CD4-positive, alpha-beta T cell treated with Interferon alpha-2 for 1 hour (primary cell): ENCODE measurements at places on chromosomes 16 and 17.

DNA sequence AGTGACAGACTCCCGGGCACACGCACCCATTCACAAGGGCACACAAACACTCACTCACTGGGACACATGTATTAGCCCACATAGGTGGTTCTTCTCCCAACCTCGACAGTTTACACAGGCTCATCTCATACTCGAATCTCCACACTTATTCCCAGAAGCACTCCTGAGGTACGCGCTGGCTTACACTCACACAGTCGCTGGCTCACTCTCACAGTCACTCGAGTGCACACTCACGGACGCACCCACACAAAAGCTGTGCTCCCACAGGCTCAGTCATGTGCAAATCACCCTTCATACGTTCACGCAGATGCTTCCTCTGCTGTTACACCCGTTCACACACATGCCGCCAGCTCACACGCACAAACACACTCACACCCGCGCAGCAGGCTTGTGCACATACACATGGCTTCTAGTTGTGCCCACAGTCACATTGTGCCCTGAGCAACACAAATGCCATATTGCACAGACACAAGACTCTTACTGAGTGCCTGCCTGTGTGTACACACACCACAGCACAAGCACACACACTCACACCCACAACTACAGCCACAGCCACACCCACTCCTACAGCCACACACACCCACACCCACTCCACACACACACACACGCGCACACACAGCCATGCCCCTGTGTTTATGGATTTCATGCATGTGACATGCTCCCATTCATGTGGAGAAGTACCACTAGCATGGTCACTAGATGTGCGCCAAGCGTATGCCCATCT, 8.4 kb upstream of the PRR29 start:
- DNase-seq: no peak

DNA sequence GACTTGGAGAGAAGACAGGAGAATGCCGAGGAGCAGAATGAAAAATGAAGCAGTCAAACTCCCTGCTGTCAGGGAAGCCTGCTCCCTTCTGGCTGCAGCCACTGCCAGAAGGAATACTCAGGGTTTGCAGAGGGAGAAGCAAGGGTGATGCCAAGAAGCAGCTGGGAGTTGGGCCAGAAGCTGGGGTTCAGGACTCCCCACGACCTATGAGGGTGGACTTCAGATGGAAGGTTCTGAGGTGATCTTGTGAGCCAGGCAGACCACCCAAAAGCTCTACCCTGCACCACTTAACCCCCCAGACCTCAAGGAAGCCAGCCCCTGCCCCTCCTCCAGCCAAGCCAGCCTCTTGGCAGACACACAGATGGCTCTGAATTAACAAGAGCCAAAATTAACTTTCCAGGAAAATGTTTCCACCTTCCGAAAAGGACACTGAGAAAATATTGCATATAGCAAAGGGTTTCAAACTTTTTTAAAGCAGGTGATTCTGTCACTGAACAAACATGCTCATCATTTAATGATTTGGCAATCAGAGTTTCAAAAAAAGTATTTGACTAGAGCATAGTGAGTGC, 126.0 kb upstream of the ERCC4 start:
- DNase-seq: no peak

- DNase-seq: no peak
Observed at GRCh38 chr17:43882761-43883415, 24.4 kb downstream of the MPP2 start.

DNA sequence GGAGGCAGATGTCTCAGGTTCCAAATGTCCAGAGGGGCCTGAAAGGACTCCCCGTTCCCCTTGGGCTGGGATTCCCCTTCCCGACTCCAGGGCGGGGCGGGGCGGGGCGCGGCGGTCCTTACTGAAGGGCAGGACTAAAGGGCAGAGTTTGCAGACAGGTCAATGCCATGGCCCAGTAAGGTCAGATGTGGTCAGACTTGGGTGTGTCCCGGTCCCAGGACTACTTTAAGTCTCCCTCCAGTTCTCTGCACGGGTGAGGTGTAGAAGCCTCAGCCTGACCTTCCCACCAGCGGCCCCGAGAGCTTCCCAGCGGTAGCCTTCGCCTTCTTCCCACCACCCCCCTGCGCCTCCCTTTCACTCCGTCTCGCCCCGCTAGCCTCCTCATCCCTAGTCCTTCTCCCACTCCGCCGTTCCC, 532 bp downstream of the KDM6B start:
- peak; percentile 73 for DNase-seq

- DNase-seq: no peak
Observed at GRCh38 chr17:57484081-57484666, 227.9 kb downstream of the MSI2 start.

DNA sequence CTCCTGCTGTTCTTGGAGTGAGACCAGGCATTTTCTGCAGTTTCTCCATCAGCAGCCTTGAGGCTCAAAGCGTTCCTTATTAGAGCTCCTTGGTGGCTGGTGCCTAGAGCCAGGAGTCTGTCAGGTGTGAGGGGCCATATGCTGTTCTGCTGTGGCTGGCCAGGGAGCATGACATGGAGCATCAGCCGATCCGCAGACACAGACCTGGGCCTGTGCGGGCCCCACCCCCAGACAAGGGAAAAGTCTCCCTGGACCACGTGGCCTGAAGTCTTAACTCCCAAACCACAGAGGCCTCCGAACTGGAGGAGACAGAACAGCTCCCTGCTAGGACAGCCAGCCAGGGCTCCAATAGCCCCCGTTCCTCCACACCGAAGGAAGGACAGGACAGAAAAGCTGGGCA, 162.7 kb upstream of the CIBAR2 start:
- DNase-seq: no peak

DNA sequence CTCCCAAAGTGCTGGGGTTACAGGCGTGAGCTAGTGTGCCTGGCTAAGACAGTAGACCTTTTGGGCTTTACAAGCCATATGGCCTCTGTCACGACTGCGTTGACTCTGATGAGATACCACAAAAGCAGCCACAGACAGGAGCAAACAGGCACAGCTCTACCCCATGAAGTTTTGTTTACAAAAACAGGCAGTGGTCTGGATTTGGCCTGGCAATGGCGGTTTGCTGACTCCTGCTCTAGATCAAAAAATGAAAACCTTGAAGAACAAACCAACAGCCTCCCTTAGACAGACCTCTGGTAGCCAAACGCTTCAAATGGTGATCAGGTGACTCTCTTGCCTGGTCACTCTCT, 20.7 kb downstream of the SLC43A2 start:
- DNase-seq: no peak

DNA sequence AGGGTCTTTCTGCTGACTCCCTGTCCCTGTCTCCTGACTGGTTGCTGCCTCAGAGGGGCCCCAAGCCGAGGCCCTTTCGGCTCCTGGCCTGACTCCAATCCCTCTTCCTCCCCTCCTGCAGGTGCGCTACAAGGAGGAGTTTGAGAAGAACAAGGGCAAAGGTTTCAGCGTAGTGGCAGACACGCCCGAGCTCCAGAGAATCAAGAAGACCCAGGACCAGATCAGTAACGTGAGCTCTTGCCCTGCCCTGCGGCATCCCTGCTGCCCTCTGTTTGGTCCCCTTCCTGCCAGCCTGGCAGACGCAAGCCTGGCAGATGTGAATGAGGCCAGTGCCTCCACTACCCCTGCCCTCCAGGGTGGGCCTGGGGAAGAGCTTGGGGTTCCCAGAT, 27.1 kb upstream of the LASP1NB start:
- no peak for DNase-seq

DNA sequence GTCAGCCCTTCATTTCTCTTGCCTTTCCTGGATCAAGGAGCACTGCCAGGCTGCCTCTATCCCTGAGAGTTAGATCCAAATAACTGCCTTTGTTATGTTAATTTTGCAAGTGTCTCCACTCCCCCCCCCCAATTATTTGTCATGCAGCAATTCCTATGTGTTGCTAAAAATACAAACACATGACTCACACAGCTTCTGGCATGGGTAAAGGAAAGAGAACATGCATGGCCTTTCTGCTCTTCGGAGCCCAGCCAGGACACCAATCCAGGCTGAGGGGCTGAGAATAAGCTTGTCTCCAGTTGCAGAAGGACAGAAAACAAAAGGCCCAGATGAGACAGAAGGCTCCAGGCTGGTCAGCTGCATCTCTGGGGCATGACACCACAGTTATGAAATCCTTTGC, 148.0 kb upstream of the TNRC6C start:
- no peak for DNase-seq

GRCh38 chr16:2473999-2474876, 689 bp upstream of the TBC1D24 start:
- DNase-seq: peak; percentile 58

- no peak for DNase-seq
Observed at GRCh38 chr17:73594025-73594424, 50.2 kb downstream of the SDK2 start.

- no peak for DNase-seq
Observed at GRCh38 chr16:3590736-3591435, 13.7 kb upstream of the NLRC3 start.

- DNase-seq: no peak
Observed at GRCh38 chr17:596763-597644, 117.6 kb downstream of the VPS53 start.

- DNase-seq: no peak
Observed at GRCh38 chr17:15291674-15292361, 26.7 kb upstream of the PMP22 start.

GRCh38 chr16:89422905-89423630, 67.3 kb downstream of the ANKRD11 start:
- DNase-seq: peak; percentile 45

GRCh38 chr17:18227635-18228034, 2.2 kb downstream of the LLGL1 start:
- no peak for DNase-seq

DNA sequence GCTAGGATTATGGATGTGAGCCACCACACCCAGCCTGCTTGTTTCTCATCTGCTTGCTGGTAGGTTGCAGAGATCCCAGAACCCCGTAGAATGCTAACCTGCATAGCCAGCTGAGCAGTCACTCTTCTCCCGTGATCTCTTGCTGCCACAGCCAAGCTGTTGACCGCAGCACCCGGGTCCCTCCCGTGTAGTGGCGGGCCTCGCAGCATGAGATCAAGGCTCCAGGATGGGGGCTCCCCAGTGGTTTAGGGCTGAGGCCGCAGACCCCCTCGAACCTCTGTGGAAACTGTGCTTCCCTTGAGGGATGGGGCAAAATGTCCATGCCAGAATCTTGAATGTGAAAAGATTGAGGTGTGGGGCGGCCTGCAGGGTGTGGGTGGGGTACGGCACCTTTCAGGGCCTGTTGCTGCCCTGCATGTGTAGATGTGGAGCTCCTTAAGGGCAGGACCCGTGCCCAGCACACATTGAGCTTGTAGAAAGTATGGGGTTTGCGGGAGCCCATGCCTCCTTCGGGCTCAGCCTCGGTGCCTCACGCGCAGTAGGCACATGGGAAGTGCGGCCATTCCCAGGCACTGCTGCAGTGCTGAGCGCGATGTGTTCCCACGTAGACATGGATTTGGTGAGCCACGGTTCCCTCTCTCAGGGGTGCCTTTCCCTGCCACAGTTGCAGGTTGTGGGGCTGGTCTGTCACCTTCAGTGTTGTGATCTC, 99.9 kb downstream of the BANP start:
- no peak for DNase-seq

DNA sequence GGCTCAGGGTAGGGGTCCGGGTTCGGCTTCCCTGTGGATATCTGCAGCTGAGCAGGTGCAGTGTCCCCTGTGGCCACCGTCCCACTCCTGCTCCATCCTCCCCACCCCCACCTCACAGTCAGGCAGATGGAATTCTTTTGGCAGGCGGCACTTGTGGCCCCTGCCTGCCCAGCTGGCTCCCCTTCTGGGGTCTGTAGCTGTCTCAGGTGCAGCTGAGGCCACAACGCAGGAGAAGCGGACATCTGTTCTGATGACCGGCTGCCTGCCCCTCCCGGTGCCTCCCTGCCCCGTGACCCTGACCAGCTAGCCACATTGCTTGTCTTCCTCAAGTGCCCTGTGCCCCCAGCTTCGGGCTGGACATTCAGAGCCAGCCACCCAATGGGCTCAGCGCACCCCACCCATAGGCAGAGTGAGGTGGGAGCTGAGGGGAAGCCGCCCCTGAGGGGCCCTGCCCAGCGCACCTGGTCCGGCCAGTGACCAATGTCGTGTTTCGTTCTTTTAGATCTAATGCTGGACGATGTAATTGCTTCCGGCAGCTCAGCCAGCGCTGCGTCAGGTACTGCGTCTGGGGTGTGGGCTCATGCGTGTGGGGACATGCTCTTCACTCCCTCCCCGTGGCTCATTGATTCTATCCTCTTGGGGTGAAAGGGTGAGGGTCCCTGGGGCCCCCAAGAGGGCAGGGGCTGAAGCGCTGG, 25.2 kb upstream of the ABCC3 start:
- no peak for DNase-seq

DNA sequence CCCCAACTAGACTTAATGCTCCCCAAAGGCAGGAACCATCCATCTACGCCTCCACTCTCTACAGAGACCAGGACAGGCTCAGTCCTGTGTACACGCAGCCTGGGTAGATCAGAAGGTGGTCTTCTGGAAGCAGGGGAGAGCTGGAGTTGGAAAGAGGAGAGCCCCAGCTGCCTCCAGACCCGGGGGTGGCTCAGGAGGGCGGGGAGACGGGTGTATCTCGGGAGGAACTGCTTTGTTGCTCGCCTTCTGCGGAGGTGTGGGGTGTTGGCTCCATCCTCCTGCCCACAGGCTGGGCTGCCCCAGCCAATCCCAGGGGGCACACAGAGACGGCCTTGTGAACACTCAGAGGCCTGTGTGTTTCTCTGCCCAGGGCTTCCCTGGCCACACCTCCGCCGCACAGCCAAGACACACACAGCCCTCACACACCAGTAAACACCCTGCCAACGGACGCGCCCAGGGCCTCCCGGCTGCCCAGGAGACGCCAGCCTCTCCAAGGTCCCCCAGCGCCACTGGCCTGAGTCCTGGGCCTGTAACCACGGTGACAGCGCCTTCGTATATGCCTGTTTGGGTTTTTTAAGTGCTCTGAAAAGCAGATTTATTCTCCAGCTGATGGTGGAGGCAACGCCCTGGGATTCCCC, 143.4 kb upstream of the CDC42EP4 start:
- no peak for DNase-seq
